ENCODE measurements at places on chromosomes 16 and 17.

DNA sequence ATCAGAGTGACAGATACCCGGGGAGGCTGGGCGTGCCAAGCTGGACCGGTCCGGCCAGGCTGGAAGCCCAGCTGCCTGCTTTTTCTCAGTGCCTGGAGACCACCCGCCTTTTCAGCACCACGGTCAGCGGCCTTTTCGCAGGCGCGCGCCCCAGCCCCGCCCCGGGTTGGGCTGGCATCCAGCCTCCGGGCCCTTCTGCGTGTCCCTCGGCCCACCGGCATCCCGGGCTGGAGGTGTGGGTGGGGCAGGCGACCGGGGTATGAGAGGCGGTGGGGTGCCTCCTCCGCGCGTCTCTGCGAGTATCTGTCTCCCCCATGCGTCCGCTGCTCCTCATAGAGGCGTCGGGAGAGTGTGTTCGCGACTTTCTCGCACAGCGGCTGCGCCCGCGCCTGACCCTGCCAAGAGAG is 102.5 kb downstream of the MRM1 start:
- DNase-seq = no peak

DNA sequence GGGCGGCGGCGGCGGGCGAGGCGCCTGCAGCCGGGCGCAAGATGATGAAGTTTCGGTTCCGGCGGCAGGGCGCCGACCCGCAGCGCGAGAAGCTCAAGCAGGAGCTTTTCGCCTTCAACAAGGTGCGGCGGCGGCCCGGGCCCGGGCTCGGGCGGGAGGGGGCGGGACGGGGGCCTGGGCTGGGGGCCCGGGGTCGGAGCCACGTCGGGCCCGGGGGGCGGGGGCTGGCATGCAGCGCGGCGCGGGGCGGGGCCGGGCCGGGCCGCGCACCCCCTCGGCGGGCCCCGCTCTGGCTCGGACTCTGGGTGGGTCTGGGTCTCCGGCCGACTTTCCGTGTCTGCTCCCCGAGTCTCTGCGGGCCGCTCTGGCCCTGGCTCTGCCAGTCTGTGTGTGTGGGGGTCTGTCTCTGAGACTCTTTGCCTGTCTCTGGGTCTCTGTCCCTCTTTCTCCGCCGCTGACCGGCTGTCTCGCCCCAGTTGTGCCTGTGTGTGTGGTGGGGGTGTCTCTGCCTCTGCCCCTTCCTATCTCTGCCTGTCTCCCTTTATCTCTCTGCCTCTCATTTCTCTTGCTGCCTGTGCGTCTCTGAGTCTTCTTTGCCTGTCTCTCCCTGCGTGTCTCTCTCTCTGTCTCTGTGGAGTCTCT is 328 bp downstream of the LLGL1 start:
- DNase-seq = no peak

DNA sequence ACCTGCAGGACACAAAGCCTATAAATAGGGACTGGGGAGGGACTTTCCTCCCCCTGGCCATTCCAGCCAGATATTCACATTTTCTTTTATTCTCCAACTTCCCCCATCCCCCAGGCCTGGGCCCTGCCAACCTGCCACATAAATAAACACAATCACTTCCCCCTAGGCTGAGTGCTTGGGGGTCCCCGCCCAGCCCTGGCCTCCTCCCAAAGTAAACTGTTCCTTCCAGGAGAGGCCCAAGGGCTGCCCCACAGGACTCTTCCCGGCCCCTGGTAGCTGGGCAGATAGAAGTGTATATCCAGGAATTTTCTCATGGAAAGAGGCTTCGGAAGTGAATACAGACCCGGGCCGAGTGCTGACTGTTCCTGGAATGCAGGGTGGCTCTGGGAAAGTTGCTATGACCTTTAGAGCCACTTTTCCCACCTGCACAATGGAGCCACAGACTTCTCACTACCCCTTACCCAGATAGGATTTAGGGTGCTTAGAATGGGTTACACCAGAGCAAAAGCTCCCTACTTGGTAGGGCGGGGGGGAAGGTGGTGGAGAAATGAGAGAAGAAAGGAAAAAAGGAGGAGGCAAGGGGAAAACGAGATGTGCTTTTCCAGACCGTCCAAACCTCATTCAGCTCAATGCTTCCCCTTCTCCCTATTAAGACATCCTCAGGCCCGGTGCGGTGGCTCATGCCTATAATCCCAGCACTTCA is 8.5 kb downstream of the CSF3 start:
- no peak for DNase-seq

DNA sequence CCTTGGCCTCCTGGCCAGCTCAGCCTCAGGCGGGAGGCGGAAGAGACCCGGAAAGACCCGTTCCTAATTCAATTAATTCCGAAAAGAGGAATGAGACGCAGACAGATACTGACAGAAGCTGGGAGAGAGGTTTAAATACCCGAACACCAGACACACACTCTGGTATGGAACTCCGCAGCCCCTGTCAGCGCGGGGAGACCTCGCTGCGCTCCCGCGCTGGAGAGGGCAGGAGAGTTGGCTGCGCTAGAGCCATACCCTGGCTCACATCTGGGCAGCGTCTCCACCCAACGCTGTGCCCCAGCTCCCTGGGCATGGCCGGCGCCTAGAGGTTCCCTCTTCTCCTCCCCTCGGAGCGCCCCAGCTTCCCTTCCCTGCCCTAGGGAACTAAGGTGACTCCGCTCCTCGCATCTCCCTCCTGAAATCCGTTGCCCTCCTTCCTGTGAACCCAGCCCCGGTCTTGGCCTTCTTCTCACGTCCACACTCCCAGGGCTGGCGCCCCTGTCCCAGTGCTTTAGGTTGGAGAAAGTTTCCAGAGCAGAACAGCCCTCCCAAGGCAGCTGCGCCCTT is 8.0 kb downstream of the NEUROD2 start:
- DNase-seq = no peak

GRCh38 chr16:10862438-10862837 is 14.6 kb upstream of the CIITA start:
- no peak for DNase-seq

DNA sequence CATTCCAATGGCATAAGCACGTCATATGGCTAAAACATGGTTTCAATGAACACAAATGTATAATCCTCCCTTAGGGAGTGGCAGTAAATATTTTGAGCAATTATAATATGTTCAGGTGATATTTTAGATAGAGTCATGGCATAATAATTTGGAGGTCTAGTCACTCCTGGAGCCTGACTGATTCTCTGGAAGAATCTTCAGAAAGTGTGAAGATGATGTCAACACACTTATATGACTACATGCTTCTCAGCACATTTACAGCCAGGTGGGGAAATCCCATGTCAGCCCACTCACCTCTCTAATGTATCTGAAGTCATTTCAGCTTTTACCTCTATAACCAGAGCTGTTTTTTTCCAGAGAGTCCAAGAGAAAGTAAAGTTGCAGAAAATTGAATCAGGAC is 474.8 kb downstream of the SHISA9 start:
- DNase-seq = no peak

DNA sequence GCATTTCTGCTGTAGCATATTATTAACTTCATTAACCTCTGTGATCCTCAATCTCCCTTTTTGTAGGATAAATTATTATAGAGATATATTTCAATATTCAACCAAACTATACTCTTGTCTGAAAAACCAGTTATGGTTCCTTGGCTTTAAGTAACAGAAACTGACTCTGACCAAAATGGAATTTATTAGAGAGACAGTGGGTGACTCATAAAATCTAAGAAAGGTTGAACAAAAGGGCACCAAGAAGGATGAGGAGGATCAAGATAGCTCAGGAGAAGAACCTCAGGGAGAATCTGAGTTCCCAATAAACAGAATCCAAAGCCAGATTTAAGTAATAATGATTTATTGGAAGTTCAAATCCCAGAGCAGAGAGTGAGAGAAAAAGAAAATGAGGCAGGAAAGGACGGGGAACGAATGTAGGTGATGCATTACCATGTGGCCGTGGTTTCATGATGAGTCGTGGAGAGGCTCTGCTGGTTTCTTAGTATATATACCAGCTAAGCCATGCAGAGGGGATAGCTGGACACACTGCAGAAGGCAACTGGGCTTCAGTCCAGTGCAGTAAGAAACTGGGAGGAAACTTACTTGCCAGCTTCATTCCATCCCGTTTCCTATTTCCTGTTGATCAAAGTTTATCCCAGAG is 151.5 kb upstream of the GOT2 start:
- DNase-seq = no peak

DNA sequence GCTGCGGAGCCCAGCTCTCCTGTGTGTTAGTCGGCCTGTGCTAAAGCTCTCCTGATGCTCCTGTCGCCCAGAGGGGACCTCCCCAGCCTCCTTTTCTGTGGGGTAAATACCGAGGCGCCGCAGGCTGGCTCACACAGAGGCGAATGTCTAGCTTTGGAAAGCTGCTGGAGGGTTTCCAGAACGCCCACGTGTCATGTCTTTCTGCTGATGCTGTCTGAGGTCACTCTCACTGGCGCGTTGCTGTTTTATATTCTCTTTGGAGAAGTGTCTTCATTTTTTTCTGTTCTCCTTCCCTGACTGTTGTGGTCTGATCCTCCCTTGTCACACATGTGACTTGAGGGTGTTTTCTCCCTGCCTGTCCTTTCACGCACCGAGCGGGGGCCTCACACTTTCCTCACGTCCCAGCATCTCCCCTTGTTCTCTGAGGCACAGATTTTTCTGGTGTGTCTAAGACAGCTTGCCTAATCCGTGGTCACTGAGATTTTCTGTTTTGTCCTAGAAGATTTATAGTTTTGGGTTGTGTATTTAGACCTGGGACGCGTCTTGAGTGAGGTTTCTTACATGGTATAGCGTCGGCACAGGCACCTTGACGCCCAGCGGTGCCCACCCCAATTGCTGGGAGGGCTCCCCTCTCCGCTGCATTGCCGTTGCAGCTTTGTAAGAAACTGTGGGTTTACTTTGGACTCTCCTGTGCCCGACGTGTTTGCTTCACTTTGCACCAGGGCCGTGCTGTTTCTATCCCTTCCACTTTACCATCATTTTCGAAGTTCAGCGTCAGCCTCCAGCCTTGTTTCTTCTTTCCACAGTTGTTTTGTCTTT is 92.1 kb upstream of the ZNF750 start:
- DNase-seq = no peak

- DNase-seq = no peak
Observed at GRCh38 chr17:77072670-77073069, 68.1 kb upstream of the SEC14L1 start.

- no peak for DNase-seq
Observed at GRCh38 chr17:13962716-13963240, 106.5 kb upstream of the COX10 start.

GRCh38 chr16:79261481-79261940 is 339.0 kb downstream of the MAF start:
- DNase-seq = no peak

GRCh38 chr17:18994631-18995030 is 9.9 kb downstream of the FAM83G start:
- no peak for DNase-seq
